ENCODE measurements at places on chromosomes 13 and 19.

DNA sequence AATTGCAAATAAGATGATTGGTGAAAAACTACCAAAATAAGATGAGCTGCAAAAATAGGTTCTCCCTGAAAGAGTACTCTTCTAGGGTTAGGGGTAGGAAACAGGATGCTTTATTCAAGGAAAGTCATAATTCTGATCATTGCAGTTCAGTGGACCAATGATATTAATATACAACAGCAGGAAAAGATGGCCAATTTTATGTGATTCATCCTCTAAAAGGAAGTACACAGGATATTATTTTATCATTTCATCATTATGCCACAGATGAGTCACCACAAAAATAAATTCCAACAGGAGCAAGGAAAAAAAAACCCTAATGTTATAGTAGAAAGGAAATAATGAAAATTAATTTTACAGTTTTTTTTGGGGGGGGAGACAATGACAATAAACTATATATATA is 205.0 kb downstream of the NALCN start:
- DNase-seq = no peak

GRCh38 chr13:73168226-73168952 is 109.6 kb downstream of the KLF5 start:
- peak; percentile 17 for DNase-seq

- DNase-seq = no peak
Observed at GRCh38 chr19:18634612-18635297, 2.1 kb upstream of the KLHL26 start.

DNA sequence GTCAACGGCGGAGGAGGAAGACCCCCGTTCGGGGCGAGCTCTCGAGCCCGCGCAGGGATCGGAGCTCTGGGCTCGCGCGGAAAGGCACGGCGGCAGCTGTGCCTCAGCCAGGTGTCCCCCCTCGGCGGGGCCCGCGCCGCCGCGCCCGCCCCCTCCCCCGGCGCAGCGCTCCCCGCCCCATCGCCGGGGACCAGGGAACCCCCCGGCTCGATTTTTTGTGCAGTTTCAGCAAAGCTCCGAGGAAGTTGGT is 110.0 kb downstream of the KCNRG start:
- DNase-seq = no peak

DNA sequence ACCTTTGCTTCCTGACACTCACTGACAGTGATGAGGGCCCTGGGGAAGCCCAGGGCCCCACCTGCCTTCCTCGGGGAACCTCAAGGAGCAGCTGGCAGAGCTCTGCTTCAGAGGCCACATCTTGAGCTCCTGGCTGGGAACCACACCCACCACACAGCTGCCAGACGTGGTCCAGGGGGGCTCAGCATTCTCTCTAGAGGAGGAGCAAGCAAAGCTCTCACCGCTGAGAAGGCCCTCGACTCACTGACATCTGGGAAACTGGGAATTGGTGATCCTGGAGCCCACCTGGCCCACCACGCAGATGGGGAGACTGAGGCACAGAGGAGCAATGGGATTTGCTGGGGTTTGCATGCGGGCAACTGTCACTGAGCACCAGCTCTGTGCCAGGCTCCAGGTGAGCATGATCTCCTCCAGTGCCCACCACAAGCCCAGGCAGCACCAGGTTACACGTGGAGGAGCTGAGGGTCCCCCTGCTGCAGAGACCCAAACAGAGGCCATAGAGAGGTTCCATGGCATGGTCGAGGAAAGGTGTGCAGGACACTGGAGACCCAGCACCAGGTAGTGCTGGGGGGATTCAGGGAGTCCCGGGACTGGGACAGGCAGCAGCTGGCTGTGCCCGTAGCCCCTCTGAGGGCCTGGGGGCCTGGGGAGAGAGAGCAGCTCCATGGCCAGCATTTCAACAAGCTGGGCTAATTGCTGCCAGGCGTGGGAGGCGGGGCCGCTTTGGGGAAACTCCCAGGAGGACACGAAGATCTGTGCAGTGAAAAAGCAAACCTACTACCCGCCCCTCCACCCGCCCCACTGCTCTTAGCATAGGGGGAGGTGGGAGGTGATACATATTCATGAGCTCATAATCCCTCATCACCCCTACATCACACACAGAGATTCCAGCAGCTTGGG is 33.4 kb downstream of the PEPD start:
- DNase-seq = no peak

DNA sequence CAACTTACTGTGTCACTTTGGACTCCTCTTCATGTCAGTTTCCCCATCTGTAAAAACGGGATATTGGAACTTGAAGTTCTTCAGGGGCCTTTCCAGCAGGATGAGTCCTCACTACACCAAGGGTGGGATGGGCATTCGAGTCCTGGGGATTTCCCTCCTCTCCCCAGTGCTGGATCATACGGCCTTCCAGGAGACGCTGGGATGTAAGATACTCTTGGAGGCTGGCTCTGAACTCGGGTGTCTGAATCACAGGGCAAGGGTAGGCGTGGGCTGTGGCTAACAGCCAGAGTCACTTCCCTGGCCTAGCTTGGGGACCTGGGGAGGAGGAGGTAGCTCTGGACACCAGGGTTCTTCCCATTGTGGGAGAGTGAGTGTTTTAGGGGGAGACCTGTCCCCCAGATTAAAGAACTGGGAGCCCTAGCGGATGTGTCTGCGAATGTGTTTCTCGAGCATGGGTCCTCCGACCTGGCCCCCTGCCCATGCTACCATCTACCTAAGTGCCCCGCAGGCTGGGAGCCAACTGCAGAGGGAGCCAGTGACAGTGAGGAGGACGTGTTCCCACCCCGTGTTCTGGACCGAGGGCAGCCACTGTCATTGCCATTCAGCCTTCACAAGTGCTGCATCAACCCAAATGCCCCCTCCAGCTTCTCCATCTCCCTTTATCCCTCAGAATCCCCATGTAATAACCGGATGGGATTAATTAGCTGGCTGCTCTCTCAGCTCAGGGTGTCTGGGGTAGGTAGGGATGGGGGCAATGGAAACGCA is 2.4 kb upstream of the CYTH2 start:
- DNase-seq = no peak

DNA sequence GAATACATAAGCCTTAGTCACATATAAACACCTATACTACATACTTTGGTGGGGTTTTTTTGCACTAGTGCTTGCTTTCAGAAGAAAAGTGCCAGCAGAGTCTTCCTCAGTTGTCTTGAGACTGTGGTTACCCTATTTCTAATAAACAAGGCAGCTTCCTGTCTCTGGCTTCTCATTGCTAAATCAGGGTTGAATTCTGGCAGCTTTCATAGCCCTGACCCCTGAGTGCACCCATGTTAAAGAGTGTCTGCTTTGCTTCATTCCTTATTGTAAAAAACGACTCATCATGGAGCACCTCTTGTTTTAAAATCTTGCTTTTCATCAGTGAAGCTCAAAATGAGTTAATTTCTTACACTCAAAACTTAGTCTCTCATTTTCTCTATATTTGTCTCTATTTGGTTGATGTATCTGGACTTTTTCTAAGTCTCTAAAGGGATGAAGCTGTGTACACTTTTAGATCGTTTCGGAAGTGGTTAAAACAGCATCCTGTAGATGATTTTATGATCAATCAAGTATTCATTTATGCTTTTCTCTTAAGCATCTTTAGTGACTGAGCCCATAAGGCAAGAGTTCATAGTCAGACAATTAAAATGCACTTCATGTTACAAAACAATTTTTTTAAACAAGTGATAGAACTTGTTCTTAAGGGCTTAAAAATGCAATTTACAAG is 72.1 kb downstream of the KLF12 start:
- DNase-seq = peak; percentile 50

GRCh38 chr13:30235216-30235615 is 72.1 kb downstream of the KATNAL1 start:
- no peak for DNase-seq

- no peak for DNase-seq
Observed at GRCh38 chr19:4130744-4131438, 7.0 kb upstream of the MAP2K2 start.

DNA sequence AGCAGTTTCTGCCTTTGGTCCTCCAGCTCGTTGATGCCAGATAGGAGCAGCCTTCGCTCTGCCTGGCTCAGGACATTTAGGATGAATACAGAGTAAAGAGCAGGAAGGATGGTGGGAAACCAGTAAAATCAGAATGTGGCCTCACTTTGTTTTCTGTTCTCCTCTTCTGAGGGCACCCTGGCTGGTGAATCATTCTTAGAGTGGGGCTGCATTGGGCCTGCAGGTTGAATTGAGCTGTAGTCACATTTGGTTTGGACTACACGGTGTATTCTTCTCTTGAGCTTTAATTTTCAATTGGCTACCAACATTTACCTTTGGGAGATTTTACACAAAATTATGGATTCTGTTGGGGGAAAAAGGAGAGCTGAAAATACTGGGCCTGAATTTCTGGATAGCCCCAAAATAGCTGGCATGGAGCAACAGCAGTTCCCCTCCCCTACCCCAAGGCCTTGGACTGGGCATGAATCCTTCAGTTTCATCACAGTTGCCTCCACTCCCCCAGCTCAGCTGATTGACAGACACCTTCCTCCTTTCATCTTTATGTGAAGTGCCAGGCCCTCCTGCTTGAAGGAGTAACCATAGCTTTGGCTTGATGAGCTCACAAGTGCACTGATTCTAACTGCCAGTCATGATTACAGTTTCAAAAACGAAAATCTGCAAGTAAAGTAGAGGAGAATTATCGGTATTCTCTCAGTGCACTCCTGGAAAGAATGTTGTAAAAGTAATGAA is 24.3 kb downstream of the ERCC5 start:
- peak; percentile 24 for DNase-seq

DNA sequence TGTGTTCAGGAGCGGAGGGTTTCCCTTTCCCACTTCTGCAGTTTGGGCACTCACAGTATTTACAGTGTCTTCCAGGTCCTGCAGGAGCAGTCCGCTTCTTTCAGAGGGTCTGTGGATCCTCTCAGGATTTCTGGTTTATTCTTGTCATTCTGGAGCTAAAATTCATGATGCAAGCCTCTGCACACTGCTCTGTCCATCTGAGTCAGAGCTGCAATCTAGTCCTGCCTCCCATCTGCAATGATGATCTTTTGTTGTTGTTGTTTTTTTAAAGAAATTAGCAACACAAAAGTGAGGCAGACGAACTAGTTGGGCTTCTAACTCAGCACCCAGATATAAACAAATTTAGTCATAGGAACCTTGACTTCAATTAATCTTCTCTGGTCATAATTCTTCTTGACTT is 86.5 kb downstream of the DLEU7 start:
- DNase-seq = no peak

DNA sequence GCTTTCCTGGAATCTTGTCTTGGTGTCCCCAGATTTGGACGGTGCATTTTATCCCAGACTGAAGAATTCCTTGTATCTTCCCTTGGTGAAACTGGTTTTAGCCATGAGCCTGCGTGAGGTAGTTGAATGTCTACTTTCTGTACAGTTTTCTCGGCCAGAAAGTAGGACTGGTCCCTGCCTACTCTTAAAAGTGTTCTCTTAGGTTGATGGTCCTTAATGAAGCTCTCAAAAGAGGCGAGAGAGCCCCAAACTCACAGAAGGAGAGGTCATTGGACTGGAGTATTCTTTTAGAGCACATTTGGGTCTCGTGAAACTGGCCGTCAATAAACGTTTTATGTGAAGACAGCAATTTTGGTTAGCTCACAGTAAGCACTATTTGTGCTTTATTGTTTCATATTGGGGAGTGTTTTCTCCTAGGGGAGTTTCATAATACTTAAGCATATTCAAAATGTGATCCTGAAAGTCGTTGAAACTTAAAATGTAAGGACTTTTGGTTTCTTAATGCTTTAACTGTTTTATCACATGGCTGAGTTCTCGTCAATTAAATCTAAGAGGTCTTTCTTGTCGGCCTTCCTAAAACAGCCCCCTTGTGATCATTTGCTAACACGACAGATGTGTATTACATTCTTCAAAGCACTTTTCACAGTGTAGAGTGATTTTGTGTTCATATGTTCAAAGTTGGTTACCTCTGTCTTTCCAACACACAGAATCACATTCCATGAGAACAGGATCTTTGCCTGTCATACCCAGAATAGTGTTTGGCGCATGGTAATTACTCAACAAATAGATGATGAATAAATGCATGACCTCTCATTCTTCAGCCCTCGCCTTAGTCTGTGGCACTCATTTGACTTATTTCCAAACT is 889 bp downstream of the GTF2F2 start:
- DNase-seq = peak; percentile 24

GRCh38 chr19:51018745-51019543 is 565 bp downstream of the KLK10 start:
- DNase-seq = no peak

DNA sequence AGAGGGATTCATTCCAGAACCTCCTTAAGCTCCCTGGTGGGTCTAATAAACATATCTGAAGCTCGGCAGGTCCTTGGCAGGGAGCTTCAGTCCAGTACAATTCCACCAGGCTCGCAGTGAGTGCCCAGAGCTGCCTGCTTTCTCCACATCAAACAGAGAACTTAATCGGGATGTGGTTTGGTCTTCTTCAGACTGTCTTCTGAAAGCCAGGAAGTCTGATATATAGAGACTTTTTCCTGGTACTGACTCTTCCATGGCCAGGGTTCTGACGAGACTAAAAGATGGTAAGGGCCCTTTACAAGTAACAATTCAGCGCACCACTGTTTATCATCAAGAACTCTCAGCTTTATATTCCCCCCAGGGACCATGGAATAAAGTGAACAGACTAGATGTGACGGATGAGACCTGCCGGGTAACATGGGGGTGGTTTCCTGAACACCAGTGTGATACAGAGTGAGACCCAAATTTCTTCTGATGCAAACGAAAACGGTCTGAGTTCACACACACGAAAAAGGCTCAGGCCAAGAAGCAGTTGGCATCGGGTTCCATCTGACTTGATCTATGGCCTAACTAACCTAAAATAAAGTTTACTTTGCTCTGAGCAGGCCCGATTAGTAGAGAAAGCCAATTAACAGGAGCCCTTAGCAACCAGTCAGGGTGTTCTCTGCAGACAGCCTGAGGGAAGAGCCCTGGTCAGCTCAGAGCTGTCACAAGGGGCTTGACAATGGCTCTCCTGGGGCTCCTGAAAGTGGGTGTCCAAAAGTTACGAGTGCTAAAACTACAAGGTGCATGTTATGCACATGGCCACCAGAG is 29.0 kb downstream of the RANBP3 start:
- DNase-seq = peak; percentile 31
